Stimulated activated CD4-positive, alpha-beta T cell treated with anti-CD3 and anti-CD28 coated beads, TNF-alpha, amount 100 ng/mL, for 1 hour (primary cell): ENCODE measurements at places on chromosomes 12 and 14.

GRCh38 chr12:123482876-123483275 lies 24.9 kb downstream of the SNRNP35 start:
- DNase-seq: no peak

- no peak for DNase-seq
Measured at GRCh38 chr12:58026897-58027891, 85.8 kb downstream of the ATP23 start.

DNA sequence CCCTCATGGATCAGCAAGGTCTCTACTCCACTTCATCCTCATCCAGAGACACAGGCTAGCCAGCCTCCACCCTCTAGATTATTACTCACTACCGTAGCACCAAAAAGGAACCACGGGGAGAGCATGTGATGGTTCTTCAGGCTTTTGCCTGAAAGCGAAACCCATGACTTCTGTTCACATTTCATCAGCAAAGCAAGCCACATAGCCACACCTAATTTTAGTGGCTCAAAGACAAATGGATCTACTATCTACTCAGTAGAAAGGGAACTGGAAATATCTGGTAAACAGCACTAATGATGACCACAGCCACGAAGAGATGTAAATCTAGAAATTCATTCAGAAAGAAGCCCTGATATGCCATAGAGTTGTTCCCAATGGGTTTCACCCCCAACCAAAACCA lies 51.4 kb downstream of the VCPKMT start:
- no peak for DNase-seq

DNA sequence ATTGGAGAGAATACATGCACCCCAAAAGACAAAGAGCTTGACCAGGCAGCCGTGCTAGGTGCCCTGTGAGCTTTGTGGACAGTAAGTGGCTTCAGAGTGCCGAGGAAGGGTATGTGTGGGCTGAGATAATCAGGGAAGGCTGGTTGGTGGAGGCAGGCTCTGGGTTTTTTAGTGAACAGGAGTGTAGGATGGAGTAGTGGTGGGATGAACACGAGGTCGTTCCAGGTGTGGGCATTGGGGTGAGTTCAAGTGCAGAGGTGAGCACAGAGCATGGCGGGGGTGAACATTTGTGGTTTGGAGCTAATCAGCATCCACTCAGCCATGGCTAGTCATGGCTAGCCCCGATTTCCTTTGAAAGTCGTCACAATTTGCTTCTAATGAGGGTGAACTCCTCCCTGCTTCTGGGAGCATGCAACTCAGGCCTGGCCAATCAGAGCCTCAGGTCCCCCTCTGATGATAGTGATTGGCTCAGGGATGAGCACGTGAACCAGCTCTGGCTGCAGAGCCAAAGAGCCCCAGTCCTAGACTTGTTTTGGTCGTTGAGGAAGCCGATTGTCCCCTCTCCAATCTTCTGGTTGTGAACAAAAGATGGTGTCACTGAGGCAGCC lies 40.7 kb upstream of the TCL1B start:
- DNase-seq: no peak

- DNase-seq: no peak
Measured at GRCh38 chr12:69046363-69046762, 113.4 kb upstream of the CPM start.

- DNase-seq: no peak
Measured at GRCh38 chr12:115213538-115214016, 529.6 kb upstream of the TBX3 start.

GRCh38 chr12:27161458-27162228 lies 79.3 kb upstream of the C12orf71 start:
- no peak for DNase-seq

DNA sequence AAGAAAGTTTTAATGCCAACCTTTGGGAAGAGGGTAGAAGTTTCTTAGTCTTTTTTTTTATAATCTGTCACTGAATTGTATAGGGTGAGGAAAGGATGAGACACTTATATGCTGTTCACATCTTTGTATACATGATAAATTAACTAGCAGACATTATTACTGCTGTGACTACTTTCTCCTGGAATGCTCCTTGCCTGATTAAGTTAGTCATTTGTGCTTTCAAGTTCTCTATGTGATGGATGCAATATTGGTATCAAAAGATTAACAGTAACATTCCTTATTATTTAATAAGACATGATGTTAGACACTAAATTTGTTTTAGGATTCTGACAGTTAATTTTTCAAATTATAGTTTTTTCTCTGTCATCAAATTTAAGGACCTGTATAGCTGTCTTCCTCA lies 223.4 kb upstream of the GARIN2 start:
- no peak for DNase-seq

DNA sequence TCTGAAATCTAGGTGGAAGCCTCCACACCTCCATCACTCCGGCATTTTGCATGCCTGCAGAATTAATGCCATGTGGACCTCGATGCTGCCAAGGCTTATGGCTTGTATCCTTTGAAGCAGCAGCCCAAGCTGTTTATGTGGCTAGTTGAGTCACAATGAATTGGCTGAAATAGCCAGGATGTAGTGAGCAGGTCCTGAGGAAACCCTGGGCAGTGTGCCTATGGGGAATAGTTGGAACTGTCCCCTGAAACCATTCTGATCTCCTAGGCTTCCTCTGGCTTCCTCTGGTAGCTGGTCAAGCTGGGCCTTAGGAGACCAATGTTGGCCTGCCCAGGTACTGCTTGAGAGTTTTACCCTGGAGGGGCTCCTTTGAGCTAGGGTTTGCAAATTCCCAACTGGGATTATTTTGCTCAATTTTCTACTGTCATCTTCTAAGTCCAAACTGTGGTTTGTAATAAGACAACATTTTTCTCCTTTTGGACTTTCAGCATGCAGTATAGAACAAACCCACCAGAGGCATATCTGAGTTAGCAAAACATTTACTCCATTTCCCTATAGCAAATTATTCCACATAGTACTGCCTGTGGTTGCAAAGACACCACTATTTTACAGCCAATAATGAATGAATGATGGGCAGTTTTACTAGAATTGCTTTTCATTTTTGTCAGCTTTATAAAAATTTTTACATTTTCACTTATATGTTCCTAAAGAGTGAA lies 85.1 kb upstream of the AMIGO2 start:
- DNase-seq: no peak

GRCh38 chr14:68342216-68342763 lies 450.6 kb downstream of the ZFP36L1 start:
- DNase-seq: no peak

DNA sequence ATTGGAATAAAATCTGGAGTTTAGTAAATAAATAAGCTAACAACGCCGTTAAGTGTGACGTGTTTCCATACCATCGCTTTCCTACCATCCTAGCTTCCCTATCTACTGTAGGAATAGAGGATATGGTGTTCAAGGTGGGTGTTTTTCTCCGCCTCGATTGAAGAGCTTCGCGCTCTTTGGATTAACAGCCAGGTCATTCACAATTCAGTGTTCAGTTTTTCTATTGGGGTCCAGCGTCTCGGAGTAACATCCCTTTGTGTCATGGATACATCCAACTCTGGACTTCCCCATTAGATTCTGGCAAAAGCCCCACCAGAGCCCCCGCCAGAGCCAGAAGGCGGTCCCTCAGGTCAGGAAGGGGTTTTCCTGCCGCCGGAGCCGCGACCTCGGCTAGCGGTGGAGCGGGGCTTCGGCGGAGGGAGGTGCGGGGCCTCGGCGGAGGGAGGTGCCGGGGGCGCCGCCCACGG lies 1.2 kb upstream of the SRGAP1 start:
- no peak for DNase-seq

- DNase-seq: no peak
Measured at GRCh38 chr12:86666316-86666715, 410.1 kb upstream of the MGAT4C start.

DNA sequence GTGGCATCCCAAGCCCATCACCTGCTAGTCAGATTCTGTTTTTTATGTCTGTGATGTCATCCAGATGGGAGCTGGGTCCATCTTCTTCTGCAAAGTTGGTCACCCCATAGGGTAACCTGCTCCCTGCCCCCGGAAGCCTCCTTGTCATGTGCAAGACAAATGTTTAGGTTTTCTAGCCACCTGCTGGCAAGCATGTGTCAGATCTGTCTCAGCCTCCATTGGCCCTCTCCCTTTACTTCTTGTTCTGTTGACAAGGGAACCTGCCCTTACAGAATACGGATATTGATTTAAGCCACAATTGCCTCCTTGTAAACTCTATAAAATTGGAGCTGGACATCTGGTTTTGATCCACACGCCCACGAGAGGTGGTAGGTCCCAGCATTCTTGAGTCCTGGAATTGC lies 7.5 kb downstream of the NTF3 start:
- no peak for DNase-seq

DNA sequence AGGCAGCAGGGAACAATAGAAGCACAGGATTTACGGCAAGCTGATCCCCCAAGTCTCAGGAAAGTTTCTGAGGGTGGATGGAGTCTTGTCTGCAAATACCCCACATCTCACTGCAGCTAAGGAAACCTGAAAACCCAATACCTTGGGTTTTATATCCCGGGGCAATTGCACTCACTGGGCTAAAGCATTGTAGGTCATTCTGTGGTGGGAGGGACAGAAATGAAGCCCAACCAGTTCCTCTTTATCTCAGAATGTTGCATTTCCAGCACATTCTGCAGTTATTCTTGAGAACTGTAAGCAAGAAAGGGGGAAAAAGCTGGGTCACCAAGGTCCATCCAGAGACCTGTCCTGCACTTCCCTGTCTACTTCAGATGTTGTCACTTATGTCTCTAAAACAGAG lies 39.8 kb downstream of the C12orf42 start:
- DNase-seq: no peak

GRCh38 chr14:21093769-21094681 lies 4.4 kb downstream of the ZNF219 start:
- no peak for DNase-seq

DNA sequence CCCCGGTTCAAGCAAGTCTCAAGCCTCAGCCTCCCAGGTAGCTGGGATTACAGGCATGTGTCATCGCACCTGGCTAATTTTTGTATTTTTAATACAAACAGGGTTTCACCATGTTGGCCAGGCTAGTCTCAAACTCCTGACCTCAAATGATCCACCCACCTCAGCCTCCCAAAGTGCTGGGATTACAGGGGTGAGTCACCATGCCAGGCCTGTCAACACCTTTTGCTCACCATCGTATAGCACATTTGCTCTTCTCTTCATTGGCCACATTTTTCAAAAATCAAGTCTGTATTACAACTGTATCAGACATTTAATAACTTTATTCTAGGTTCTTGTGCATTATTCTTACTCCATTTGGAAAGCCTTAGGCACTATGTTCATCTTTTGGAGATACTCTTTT lies 50.3 kb downstream of the BCAT1 start:
- DNase-seq: no peak

- no peak for DNase-seq
Measured at GRCh38 chr12:104749545-104749944, 208.5 kb downstream of the SLC41A2 start.

DNA sequence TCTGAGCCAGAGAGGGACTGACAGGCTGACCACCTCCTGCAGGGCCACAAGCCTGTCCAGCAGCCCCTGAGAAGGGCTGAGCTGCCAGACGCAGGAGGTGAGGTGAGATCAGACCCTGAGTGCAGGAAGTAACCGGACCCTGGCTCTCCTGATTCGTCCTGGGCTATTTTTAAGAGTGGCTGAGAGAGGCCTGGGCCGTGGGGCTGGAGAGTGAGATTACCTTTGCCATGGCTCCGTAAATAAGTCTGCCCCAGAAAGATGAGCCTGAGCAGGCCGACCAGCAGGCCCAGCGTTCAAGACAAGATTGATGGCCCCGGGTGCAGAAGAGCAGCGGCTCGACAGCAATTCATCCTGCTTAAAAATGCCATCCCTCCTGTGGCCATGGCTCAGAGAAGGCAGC lies 54.2 kb downstream of the SPTB start:
- DNase-seq: no peak

GRCh38 chr12:97148941-97149559 lies 242.0 kb downstream of the NEDD1 start:
- no peak for DNase-seq

DNA sequence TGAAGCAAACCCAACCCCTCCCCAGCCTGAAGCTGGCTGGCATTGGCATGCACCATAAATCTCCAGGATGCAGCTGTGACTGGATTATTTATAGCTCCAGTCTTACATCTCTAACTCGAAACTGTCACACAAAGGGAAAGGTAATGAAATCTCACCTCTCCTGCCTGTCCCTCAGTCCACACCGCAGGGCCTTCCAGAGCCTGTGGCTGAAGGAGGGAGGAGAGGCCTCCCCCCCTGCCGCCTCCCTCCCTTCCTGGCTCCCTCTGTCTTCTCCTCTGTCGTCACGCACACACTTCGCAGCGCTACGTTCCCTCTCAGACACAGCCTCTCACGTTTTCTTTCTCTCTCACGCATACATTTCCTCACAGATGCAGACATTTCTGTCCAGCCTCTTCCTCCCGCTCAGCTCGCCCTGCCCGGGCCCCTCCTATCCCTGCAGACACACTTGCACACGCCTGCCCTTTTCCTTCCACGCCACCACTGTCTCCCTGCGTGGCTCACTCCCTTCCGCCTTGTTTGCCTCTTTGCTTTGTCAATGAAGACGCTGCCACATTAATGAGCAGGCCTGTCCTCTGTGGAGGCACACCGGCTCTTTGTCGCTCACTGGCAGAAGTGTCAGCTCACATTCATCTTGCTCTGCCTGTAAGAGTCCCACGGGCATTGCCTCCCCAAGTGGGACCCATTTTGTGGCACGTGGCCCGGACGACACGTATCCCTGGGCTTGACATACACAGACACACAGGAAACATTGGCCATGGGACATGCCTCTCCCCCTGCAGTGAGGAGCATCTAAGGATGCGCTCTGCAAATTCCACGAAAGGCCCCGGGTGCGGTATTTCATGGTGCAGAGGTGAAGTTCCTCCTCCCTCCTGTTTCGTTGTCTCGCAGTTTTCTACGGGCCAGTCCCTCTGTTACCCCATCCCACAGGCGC lies 27.9 kb downstream of the IRF2BPL start:
- no peak for DNase-seq

DNA sequence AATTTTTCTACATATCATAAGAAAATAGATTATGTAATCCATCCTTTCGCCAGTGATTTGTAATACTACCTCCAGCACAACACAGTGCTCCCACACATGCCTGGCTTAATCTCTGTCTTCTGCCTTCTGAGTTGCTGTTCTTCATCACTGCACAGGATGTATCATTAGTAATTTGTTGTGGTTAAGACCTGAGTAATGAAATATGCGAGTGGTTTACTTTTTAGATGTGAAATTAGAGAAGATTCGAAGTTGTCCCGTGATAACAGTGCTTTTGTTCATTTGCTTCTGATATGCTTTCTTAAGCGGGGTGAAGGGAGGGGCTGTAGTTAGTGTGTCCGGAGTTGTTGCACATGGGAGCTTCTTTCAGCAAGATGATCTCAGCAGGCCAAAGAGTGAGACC lies 18.1 kb downstream of the KRT85 start:
- no peak for DNase-seq

GRCh38 chr12:27237790-27238771 lies 6.0 kb upstream of the STK38L start:
- DNase-seq: no peak
